ENCODE measurements at places on chromosomes 4 and X.

DNA sequence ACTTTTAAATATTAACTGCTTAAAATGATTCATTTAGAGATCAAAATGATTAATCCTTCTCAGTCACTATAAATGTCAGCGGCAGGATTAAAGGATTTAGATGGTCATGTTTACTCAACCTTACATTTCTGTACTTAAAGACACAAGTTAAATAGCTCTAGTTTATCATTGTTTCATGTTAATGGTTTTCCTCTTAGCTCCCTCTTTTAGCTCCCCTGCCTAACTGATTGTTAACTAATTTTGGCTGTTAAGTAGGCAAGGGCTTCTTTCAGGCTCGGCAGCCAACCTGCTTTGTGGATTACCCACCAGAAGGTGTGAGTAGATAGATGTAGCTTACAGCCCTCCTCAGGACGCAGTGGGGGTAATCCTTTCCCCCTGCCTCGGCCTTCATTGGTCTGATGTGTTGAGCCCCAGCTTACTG, 96.0 kb downstream of the TENM3 start:
- no peaks in the 10 kb centered on the region for H3K36me3 ChIP-seq
- no peak for DNase-seq
- no peak overlapping the region for H3K4me3 ChIP-seq
- H3K4me1 ChIP-seq = no peaks in the 10 kb centered on the region

DNA sequence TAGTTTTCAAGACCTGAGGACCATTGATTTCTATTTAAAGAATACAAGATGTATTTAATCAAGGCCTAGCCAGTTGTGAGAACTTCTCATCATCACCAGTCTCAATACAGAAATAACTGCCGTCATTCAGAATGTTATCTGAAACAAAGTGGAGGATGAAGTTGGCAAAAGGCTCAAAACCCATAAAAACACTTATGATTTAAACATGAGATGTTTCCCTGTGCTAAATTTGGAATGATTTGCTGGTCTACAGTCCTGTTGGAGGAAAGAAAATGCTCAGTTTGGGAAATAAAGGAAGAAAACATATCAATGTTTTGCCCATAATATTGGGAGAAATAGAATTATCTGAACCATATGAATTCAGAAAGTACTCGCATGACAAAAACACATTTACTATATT, 192.2 kb downstream of the ADGRA3 start:
- no peaks in the 10 kb centered on the region for H3K4me1 ChIP-seq
- no peak for DNase-seq
- no peak overlapping the region for H3K4me3 ChIP-seq
- H3K36me3 ChIP-seq = no peaks in the 10 kb centered on the region

DNA sequence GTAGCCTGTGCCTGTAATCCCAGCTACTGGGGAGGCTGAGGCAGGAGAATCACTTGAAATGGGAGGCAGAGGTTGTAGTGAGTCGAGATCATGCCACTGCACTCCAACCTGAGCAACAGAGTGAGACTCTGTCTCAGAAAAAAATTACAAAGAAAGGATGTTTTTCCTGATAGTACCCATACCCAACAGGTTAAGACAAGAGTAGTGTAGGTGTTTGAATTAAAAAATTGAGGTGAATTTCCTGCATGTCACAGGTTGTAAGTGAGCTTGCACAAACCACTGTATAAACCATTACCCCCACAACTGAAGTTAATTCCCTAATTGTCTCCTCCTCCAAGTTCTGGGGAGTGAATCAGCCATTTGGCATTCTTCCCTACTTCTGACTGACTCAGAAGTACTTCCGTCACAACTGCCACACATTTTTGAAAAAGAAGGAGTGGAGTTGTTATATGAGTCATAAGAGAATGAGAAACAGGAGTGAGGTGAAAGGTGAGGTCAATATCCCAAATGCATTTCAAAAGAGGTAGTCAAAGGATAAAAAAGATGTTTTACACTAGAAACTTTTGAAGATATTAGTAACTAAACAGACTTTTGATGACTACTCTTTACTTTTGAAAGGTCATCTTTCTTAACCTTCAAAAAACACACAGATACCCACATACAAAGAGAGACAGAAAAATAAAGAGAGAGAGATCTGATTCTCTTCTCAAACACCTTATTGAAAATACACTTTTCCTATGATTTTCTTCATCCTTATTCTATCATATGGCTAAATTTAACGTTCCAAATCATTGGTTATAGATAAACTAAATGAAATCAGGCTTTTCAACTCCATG, 134.5 kb downstream of the BTC start:
- no peak overlapping the region for H3K27ac ChIP-seq
- no peak for DNase-seq
- H3K27me3 ChIP-seq = peaks cover 3% of the 10 kb centered on the region
- peaks cover 12% of the 10 kb centered on the region for H3K4me1 ChIP-seq
- no peak overlapping the region for H3K4me3 ChIP-seq
- H3K36me3 ChIP-seq = no peaks in the 10 kb centered on the region

DNA sequence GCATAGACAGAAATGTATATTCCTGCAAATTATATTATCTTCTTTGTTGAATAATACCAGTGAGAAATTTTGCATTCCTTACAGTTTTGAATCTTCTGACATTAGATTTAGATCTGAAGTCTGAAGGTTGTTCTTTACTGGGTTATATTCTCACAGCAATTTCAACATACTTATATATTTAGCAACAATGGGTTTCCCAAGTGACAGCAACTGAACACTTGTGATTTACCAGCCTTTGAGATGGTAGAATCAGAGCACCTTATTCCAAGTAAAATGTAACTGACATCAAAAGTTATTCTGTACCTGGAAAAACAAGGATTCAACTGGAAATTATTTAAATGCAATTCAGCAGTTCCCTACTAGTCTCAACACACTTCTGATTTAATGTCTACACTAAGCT, 66.0 kb downstream of the RELL1 start:
- no peak overlapping the region for H3K27ac ChIP-seq
- peaks cover 3% of the 10 kb centered on the region for H3K36me3 ChIP-seq
- peaks cover 6% of the 10 kb centered on the region for H3K4me1 ChIP-seq
- H3K27me3 ChIP-seq = no peaks in the 10 kb centered on the region

DNA sequence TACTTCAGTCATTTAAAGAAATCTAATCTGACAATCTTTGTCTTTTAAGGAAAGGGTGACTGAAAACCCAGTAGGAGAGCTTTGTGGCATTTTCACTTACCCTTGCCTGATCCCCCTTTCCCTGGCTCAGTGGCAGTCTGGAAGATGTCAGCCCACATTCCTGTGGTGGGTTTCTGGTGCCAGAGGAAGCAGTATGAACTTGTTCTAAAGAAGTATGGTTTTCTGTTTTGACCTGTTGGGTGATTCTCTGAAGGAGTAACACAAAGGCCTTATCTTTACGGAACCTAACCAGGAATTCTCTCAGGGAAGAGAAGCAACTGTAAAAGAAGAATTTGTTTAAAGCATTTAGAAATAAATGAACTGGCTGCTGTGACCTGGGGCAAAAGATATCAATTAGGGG, 41.9 kb downstream of the BMP15 start:
- H3K27me3 ChIP-seq = peaks cover 4% of the 10 kb centered on the region
- H3K36me3 ChIP-seq = no peaks in the 10 kb centered on the region
- DNase-seq = no peak
- no peaks in the 10 kb centered on the region for H3K4me1 ChIP-seq
- no peak overlapping the region for H3K27ac ChIP-seq

Data from activated naive CD4-positive, alpha-beta T cell treated with anti-CD3 and anti-CD28 coated beads for 36 hours (primary cell).